Esophagus mucosa (tissue), 1 donor: ENCODE measurements at places on chromosomes 3 and 15. TPM values are rescaled to one million over a fixed set of nuclear protein-coding genes. Genes with fewer than 3 reads are reported as not detected.

SLC12A1 gene
- not detected for total RNA-seq

SLC9C1 gene
- not detected for total RNA-seq

CHRNA7 gene
- 0.76 TPM for total RNA-seq

PATL2 gene
- total RNA-seq: 1.2 TPM

AHSG gene
- total RNA-seq: not detected

PLA1A gene
- 0.92 TPM for total RNA-seq
